ENCODE measurements at places on chromosomes 4 and X.

- no peak for DNase-seq
These were observed 67.8 kb downstream of the NBDY start for GRCh38 chrX:56796641-56797395.

DNA sequence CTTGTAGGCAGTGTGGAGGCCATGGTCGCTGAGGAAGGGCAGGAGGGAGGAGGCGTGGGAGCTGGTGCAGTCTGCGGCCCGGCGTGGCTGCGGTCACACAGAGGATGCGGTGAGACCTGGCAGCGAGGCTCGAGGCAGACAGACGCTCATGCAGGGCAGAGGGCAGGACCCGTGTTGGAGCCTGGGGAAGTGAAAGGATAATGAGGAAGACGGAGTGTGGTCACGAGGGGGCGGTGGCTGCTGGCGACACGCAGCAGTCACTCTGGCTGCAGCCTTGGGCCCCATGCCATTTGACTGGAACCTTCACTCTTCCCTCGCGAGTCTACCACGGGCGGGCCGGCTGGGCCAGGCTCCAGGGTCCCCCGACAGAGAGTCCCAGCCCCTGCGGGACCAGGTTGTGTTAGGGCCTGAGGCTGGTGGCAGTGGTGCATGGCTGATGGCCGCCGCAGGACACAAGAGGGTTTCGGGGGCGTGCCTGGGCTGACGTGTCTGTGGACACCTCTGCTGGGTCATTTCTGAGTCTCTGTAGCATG, 68.8 kb upstream of the HGFAC start:
- no peak for DNase-seq

DNA sequence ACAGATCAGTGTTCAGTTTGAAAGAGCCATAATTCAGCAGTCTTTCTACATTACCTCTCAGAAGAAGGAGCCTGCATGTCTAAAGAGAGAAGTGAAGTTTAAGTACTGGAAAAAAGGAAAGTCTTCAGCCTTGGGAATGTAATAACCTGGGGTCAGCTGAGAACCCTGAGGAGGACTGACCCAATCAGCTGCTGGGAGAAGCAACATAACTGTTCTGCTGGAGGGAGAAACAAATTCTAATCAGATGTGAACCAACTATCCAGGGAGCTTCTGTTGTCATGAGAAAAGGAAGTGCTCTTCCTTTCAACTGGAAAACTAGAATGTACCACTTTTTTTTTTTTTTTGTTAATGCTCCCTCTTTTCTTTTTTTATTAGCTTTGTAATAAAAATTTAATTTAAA, 64.5 kb upstream of the PDE5A start:
- DNase-seq = no peak

- no peak for DNase-seq
These were observed 97.7 kb downstream of the DGKK start for GRCh38 chrX:50372966-50373365.
